ENCODE measurements at places on chromosomes 11 and 22.

GRCh38 chr11:118142081-118142480, 10.5 kb downstream of the SCN4B start:
- no peak overlapping the region for H3K4me3 ChIP-seq
- H3K36me3 ChIP-seq: no peaks in the 10 kb centered on the region
- H3K4me1 ChIP-seq: no peaks in the 10 kb centered on the region
- H3K27me3 ChIP-seq: peaks cover 46% of the 10 kb centered on the region
- no peak overlapping the region for H3K27ac ChIP-seq

- no peaks in the 10 kb centered on the region for H3K27me3 ChIP-seq
- no peak overlapping the region for H3K27ac ChIP-seq
- peak; percentile 69 for DNase-seq
- H3K4me1 ChIP-seq: no peaks in the 10 kb centered on the region
- no peak overlapping the region for H3K4me3 ChIP-seq
- no peaks in the 10 kb centered on the region for H3K36me3 ChIP-seq
These were observed 122.3 kb upstream of the BID start for GRCh38 chr22:17896586-17896985.

- H3K36me3 ChIP-seq: no peaks in the 10 kb centered on the region
- H3K27ac ChIP-seq: no peak overlapping the region
- DNase-seq: no peak
- H3K4me1 ChIP-seq: no peaks in the 10 kb centered on the region
- no peak overlapping the region for H3K4me3 ChIP-seq
These were observed 35.3 kb downstream of the RTN4R start for GRCh38 chr22:20232781-20233180.

DNA sequence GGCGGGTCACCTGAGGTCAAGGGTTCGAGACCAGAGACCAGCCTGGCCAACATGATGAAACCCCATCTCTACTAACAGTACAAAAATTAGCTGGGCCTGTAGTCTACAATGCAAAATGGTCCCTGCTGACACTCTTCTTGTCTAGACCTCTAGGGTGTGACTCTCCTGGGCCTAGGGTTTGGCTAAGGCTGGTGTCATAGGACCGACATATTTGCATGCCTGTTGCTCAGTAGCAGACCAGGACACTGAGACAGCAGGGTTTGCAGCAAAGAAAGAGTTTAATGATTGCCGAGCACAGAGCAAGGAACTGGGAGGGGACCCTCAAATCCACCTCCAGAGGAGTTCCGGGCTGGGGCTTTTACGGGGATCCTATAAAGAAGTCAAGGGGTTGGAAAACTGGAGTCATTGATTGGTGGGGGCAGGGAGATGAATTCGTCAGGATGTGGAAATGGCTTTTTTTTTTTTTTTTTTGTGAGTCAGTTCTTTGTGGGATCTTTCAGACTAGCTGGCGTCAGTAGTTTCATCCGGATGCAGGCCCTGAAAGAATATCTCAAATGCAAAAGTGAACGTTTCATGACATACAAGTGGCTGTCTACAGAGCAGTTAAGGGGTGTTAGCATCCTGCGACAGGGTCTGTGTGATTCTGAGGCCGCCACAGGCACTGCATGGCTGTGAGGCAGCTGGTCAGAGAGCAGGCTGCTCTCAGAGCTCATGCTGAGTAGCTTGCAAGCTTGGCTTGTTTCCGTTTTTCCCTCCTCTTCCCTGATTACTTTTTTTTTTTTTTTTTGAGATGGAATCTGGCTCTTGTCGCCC, 27.2 kb upstream of the A4GALT start:
- no peak overlapping the region for H3K4me3 ChIP-seq
- H3K36me3 ChIP-seq: no peaks in the 10 kb centered on the region
- no peak overlapping the region for H3K27ac ChIP-seq
- peak; percentile 62 for DNase-seq
- H3K4me1 ChIP-seq: peaks cover 17% of the 10 kb centered on the region

GRCh38 chr11:123797541-123797940, 8.6 kb downstream of the OR6M1 start:
- no peaks in the 10 kb centered on the region for H3K36me3 ChIP-seq
- H3K4me1 ChIP-seq: no peaks in the 10 kb centered on the region

- no peaks in the 10 kb centered on the region for H3K27me3 ChIP-seq
- H3K36me3 ChIP-seq: no peaks in the 10 kb centered on the region
- H3K4me1 ChIP-seq: peaks cover 10% of the 10 kb centered on the region
- H3K27ac ChIP-seq: no peak overlapping the region
- DNase-seq: no peak
These were observed 2.3 kb downstream of the FRMD8 start for GRCh38 chr11:65388731-65389130.

DNA sequence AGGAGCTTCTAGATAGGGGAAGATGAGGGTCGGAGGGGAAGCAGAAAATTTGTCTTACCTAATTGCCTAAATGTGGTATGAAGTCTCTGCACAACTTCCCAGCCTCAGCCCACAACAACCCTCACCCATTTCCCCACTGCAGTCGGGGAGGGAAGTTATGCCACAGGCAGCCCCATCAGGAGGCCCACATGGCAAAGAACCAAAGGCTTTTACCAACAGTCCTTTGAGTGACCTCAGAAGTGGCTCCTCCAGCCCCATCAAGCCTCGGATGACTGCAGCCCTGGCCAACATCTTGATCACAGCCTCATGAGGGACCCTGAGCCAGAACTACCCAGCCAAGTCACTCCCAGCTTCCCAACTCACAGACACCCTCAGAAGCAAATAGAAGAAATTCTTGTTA, 54.8 kb downstream of the CHST1 start:
- peaks cover 31% of the 10 kb centered on the region for H3K27me3 ChIP-seq
- H3K4me3 ChIP-seq: no peak overlapping the region
- no peak for DNase-seq
- H3K4me1 ChIP-seq: peaks cover 11% of the 10 kb centered on the region
- H3K27ac ChIP-seq: no peak overlapping the region

DNA sequence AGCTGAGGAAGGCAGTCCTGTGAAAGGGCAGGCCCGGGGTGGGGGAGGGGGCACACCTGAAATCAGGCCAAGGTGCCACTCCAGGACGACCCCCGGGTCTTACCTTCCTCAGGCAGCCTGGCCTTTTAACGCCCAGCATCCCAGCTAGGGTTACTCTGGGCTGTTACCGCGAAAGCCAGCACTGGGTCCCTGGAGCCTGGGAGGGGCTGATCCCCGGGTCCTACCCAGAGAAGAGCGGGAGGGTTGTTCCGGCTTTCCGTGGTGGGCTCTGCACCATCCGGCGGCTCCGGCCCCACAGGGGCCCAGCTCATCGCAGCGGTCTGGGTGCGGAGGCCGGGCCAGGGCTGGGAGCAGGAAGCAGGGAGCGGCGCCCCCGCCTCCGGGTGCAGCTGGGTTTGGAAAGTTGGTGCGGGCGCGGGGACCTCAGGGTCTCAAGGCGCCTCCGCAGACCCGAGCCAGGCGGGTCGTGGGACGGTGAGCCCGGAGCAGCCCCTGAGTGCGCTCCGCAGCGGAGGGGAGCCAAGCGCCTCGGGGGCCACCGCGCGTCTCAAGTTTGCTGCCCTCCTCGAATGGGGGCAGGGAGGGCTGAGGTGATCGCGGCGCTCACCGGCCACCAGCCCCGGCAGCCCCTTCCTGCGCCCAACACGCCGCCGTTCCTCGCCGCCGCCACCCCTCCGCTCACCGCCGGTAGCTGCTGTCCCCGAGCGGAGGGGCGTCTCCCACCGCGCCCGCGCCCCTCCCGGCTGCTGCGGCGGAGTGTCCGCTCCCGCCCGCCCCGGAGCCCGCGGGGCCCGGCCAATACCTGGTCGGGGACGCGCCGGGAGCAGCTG, 831 bp downstream of the CHST1 start:
- peak; percentile 50 for DNase-seq
- peaks cover 87% of the 10 kb centered on the region for H3K27me3 ChIP-seq
- H3K27ac ChIP-seq: no peak overlapping the region
- H3K4me1 ChIP-seq: peaks cover 36% of the 10 kb centered on the region

GRCh38 chr11:63769042-63769713, 603 bp upstream of the ZFTA start:
- peak; percentile 61 for DNase-seq
- peak overlapping the region; percentile 94 for H3K4me3 ChIP-seq
- peaks cover 35% of the 10 kb centered on the region for H3K4me1 ChIP-seq
- H3K36me3 ChIP-seq: no peaks in the 10 kb centered on the region
- peak overlapping the region; percentile 67 for H3K27ac ChIP-seq
- H3K27me3 ChIP-seq: no peaks in the 10 kb centered on the region

DNA sequence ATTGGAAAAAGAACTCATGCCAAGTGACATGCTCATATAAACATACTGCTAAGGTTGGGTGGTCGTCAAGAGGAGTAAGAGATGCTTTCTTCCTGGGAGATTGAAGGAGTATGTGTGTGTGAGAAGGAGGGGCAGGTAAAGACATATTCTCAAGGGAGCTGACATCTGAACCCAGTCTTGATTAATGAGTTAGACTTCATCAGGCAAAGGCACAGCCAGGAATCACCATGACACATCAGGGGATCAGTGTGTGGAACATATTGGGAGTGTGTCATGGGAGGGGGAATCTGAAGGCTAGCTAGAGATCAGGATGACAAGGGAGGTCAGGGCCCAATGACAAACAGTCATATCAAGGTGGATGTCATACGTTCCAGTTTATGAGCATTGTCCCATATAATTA, 14.9 kb downstream of the CNTF start:
- no peak overlapping the region for H3K4me3 ChIP-seq
- no peak for DNase-seq
- no peaks in the 10 kb centered on the region for H3K27me3 ChIP-seq
- no peak overlapping the region for H3K27ac ChIP-seq
- no peaks in the 10 kb centered on the region for H3K36me3 ChIP-seq

DNA sequence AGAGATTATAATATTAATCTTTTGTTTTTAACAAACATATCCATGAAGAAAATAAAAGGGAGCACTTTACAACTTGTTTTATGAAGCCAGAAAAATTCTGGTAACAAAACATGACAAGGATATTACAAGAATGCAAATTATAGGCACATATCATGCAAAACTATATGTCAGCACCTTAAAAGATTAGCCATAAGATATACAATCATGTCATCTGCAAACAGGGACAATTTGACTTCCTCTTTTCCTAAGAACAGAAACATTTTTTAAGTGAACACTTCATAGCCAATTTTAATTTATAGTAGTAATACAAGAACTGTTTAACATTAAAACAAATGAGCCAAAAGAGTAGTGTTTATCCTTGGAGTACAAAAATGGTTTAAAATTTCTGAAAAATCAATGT, 916.5 kb upstream of the CNTN5 start:
- H3K27ac ChIP-seq: no peak overlapping the region
- no peaks in the 10 kb centered on the region for H3K4me1 ChIP-seq
- H3K36me3 ChIP-seq: no peaks in the 10 kb centered on the region
- no peak for DNase-seq

GRCh38 chr11:63999349-64000025, 13.2 kb downstream of the OTUB1 start:
- no peaks in the 10 kb centered on the region for H3K36me3 ChIP-seq
- peak; percentile 87 for DNase-seq
- no peak overlapping the region for H3K27ac ChIP-seq
- peak overlapping the region; percentile 55 for H3K4me3 ChIP-seq
- H3K27me3 ChIP-seq: peaks cover 35% of the 10 kb centered on the region

- H3K36me3 ChIP-seq: no peaks in the 10 kb centered on the region
- H3K4me3 ChIP-seq: no peak overlapping the region
- no peak overlapping the region for H3K27ac ChIP-seq
- H3K27me3 ChIP-seq: no peaks in the 10 kb centered on the region
- peaks cover 7% of the 10 kb centered on the region for H3K4me1 ChIP-seq
- no peak for DNase-seq
These were observed 1.9 kb upstream of the ATL3 start for GRCh38 chr11:63672936-63673539.

GRCh38 chr11:110508786-110509185, 79.0 kb downstream of the FDX1 start:
- H3K27me3 ChIP-seq: no peaks in the 10 kb centered on the region
- no peak overlapping the region for H3K4me3 ChIP-seq
- no peaks in the 10 kb centered on the region for H3K4me1 ChIP-seq
- H3K36me3 ChIP-seq: no peaks in the 10 kb centered on the region

DNA sequence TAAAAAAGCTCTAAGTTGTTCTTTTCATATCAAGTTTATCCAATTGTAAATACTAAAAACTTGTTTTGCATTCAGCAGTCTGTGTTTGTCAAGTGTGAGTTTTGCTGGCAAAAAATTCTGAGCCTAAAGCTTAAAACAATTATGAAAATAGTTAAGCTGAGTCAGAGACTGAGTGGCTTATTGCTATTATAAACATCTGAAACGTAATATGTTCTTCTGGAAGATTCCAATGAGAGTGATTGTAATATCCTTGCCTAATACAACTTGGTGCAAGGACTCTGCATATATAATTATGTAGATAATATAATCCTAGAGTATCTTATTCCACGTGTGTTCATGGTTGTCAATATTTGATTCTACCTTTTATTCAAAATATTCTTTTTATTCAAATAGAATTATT, 14.1 kb upstream of the NUP50 start:
- H3K36me3 ChIP-seq: no peaks in the 10 kb centered on the region
- H3K4me3 ChIP-seq: no peak overlapping the region
- H3K4me1 ChIP-seq: no peaks in the 10 kb centered on the region

DNA sequence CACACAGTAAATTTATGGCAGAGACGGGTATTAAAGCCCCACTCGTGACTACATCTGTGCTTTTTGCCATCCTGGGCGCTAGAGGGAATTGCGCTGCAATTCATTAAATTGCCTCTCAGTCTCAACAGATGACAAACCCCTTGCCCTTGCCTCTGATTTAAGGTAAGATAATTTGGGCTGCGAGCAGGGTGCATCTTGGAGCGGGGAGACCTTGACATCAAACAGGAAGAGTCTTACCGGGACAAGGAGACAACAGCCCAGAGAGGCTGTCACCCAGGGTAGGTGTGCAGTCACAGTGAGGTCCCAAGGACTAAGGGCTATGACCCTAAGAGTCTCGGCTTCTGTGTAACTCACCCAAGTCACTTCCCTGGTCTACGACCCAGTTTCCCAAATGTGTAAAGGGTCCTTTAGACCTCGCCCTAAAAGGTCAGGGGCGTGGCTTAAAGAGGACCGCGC, 449 bp upstream of the TOM1 start:
- no peaks in the 10 kb centered on the region for H3K27me3 ChIP-seq
- no peak for DNase-seq
- H3K36me3 ChIP-seq: peaks cover 6% of the 10 kb centered on the region
- H3K4me1 ChIP-seq: no peaks in the 10 kb centered on the region
- no peak overlapping the region for H3K27ac ChIP-seq

- H3K27me3 ChIP-seq: no peaks in the 10 kb centered on the region
- no peak for DNase-seq
These were observed 423.2 kb upstream of the ANO3 start for GRCh38 chr11:25908726-25909125.

- H3K36me3 ChIP-seq: no peaks in the 10 kb centered on the region
- DNase-seq: no peak
- no peak overlapping the region for H3K4me3 ChIP-seq
- H3K27me3 ChIP-seq: no peaks in the 10 kb centered on the region
- no peak overlapping the region for H3K27ac ChIP-seq
These were observed 191.9 kb downstream of the NELL1 start for GRCh38 chr11:20861322-20861721.

DNA sequence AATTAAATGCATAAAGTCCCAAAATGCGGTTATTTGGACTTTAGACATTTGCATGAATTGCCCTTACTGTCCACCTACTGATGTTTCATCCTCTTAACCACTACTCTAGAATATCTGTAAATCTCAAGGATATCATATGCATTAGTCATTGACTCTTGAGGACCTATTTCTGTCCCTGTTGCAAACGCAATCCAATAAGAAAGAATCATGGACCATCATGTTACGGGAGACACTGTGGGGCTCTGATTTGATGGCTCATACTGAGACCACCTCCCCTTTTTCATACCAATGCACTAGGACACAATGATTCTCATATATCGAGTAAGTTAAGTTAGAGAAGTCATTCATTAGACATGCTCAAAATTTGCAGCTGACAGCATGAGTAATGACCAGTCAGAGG, 14.4 kb downstream of the POU2AF2 start:
- H3K36me3 ChIP-seq: no peaks in the 10 kb centered on the region
- H3K4me3 ChIP-seq: no peak overlapping the region
- H3K4me1 ChIP-seq: no peaks in the 10 kb centered on the region

GRCh38 chr11:112477152-112477551, 216.5 kb upstream of the PLET1 start:
- no peaks in the 10 kb centered on the region for H3K4me1 ChIP-seq
- H3K27ac ChIP-seq: no peak overlapping the region
- no peaks in the 10 kb centered on the region for H3K36me3 ChIP-seq
- DNase-seq: no peak

Data from neural progenitor cell (in vitro differentiated cells).